AG04450 (cell line): ENCODE measurements at places on chromosomes 3 and 15.

DNA sequence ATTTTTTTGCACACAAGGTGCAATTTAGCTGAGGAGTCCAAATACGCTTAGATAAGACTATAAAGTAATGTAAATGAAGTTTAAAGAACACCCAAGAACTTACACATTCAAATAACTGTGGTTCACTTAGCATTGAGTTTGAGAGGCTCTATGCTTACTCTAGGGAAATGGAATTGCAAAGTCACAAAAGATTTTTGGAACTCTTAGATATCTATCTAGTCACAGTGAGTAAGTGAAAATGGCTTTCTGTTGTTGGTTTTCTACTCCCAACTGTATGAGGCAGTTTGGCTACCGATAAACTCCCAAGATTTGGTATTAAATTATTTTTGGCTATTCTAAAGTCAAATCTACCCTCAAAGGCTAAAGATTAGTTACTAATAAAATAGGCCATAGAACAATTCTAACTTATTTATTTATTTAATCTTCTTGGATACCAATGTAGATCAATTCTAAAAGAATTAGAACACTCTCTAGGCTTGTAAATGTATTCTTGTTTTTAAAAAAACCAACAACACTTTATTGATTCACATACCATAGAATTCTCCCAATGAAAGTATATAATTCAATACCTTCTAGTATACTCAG is 165.4 kb downstream of the SNRK start:
- DNase-seq: no peak

DNA sequence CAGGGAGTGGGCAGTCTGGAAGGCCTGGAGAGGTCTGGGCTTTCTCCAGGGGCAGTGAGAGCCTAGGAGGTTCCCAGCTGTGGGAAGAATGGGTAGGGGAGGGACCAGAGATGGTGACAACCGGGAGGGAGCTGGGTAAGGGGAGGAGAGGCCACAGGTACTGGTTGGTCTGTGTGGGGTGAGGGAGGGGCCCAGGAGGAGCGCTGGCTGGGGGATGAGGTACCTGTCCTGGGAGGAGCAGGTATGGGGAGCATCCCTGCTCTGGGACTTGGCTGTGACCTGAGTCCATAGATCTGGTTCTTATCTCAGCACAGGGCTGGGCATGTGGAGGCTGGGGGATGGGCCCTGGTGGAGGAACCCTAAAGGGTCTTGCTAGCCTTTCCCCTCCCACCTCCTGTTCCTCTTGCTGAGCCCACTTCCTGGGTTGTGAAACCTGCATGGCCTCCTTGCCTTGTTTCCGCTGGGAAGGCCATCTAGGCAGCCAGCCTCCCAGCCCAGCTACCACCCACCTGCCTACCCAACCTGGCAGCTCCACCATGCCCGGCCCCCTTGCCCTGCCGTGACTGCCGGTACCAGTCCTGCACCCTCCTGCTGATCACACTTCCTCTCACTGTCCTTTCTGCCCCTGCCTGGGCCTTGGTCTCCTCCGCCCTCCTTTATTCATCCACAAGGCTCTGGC is 11.0 kb downstream of the PRKCD start:
- DNase-seq: no peak

- no peak for DNase-seq
Measured at GRCh38 chr3:101077361-101078011, 84.3 kb upstream of the ABI3BP start.

DNA sequence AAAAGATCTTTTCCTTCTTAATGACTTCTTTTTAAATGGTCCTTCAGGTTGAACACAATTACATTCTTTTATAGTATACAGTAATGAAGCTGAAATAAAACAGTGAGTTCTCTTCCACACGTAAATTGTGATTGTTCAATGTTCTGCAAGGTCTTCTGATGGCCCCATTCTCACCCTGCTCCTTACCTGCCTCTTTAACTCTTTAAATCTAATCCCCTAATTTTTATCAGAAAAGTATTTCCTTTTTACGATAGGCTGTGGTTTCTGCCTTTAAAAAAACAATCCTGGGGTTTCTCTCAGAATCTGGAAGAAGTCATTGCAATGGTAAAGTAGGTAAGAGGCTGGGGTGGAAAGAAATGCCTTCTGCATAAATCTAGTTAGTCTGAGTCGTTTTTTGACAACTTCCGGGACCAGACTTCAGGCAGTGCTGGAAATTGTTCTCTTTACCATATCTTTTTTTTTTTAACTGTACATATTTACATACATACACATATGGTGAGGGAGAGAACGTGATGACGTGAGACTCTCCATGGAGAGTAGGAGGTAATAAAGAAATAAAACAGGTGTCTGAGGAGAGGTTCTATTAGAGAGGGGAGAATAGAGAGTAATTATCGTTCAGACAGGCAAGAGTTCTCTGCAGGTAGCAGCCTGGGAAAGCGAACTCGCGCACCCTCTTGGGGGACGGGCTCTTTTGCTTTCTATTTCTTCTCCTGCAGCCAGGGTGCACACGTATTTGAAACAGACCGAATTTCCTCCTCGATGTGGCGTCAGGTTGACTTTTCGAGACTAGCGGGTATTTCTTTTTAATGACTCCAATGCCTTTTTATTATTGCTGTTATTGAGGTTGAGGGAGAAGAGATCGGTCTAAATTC is at the start of gene SIDT1:
TSS of gene SIDT1 (plus strand) at position 730 of the 872 bp plus-strand sequence. CDS start 467 bp downstream, outside the sequence.
- no peak for DNase-seq

- no peak for DNase-seq
Measured at GRCh38 chr3:71090207-71090606, 493.3 kb downstream of the FOXP1 start.

DNA sequence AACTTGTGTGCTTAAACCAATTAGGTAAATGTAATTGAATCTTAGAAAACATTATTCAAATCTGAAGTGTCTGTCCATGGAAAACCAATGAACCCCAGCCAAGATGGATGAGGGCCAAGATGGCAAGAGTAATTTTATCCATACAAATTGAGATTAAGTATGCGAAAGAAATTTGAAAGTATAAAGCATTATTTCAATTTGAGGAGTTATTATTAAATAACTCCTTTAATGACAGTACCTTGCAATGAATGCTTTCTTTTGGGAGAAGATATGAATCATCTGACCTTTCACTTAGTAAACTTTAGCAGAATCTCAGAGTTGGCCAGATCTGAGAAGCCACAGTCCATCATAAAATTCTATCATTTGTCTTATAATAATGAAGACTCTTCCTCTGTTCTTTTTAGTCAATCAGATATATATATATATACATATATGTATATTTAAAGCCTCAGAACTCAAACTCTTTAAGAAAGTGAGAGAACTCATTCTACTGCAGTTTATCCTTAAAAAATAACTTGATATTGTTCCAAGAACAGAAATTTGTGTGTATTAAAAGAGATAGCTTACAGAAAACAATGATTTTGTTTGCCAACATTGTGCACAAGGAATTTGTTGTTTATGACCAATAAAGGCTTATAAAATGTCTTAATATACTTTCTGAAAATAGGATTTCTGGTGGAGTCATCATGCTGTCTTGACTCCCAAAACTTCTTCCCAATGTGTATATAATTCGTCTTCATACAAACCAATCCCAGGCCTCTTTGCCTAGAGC is 434.8 kb upstream of the THBS1 start:
- no peak for DNase-seq

DNA sequence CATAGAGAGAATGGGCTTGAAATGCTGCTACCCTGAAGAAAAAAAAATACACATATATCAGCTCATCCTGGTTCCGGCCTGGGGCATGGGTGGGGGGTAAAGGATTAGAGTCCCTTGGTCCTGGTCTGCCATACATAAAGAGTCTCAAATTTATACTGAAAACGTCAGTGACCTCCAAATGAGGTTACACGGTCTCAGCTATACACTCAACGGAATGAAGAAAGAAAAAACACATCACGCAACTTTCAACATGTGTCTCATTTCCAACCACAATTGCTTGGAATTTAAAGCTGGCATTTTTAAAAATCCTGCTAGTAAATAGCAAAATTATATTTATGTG is 612.8 kb downstream of the MCTP2 start:
- no peak for DNase-seq

GRCh38 chr3:102206511-102207031 is 228.2 kb upstream of the ZPLD1 start:
- DNase-seq: peak; percentile 30

- no peak for DNase-seq
Measured at GRCh38 chr3:182793663-182794454, 555 bp downstream of the ATP11B start.

DNA sequence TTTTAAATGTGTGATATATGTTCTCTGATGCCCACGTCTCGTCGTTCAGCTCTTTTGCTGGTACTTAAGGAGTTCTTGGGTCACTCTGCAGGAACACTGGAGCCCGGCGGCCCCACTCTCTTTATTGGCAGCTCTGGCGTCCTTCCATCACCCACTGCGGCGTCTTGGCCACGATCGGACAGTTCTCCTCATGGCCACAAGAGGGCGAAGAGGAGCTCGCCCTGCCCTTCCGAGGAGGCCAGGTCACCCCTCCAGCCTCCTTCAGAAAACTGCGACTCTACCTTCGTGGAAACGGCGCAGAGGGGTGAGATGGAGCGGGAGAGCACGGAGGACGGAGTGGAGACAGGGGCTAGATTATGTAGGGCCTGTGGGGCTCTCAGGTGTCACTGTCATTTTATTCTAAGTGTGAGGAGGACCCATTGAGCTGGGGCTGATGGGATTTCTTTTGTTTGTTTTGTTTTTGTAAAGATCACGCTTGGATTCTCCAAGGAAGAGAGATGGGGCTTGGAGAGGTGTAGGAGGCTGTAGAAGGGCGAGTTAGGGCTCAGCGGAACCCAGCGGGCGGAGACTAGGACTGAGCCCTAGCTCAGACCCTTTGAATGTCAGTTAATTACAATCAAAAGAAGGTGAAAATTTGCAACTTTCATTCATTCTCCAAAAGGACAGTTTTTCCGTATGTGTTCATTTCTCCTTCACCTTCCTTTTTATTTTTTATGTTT is 28.0 kb upstream of the GABRA5 start:
- DNase-seq: no peak

DNA sequence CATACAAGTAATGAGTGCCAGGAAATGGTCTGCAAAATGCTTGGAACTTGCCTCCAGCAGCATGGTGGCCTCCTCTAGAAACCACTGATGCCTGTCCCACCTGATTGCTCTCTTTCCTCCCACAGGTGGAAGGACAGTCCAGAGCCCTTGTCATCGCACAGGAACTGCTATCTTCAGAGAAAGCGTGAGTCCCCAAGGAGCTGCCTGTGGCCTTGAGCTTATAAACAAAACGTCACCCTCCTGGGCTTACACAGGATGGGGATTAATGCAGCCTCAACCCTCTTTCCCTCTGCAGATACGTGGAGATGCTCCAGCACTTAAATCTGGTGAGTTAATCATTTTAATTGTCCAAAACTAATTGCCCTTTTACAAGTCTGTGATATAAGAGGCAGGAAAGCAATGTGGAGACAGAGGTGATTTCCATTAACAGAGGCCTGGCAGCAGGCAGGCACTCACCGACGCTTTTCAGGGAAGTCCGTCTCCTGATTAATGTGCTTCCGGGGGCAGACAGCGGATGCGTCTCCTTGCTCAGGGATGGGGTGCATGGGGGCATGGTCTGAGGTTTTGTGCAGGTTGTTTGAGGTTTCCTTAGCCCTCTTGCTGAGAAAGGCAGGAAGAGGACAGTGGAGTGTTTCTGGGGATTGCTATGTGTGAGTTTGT is 61.8 kb downstream of the FGD5 start:
- DNase-seq: no peak

DNA sequence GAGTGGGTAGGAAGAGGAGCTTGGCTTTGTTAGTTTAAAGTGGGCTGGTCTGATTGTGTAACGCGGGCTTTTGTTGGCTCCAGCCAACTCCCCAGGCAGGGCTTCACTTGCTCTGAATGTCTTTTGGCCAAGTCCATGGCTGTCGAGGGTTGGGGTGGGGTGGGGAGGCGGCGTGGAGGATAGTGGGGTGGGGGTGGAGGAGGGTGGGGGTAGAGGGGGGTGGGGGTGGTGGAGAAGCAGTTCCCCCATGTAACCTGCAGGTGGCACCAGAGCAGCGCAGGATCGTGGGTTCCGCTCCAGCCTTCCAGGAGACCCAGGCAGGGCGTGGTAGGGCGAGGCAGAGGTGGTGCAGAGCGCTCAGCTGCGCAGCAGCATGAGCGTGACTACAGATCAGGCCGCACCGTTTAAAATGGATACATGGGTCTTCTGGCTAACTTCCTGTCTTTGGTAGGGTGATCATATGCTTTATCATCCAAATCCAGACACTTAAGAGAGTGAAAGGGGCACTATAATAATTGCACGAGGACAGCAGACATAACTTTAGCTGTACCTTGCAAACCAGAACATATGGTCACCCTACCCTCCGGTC is 28.3 kb downstream of the GOLGA6A start:
- DNase-seq: peak; percentile 20

DNA sequence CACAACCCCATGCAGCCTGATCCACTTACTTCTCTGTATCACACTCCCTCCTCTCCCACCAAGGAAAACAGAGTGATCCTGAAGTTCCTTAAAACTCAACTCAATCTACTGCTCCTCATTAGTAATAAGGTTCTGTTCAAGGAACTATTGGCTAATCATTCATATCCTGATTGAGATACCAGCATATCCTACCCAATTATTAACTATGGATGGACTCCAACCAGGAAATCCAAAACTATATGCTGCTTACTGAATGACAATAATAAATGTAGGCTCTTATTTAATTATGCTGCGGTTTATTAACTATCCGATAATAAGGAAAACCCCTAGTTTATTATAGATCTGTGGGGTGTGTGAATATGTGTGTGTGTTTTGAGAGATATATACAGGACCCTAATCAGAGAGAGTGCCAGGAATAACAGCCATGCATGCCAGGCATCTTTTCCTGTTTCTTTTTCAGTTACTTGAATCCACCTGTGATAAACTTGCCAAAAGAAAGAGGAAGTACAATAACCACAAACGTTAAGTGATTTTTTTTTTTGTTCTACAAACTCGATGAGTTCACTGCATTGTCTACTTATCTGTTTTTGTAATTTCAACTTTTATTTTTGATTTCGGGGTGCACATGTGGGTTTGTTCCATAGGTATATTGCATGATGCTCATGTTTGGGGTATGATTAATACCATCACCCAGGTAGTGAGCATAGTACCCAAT is 1031.7 kb upstream of the CFAP20DC start:
- no peak for DNase-seq

GRCh38 chr3:88038566-88038965 is 20.2 kb downstream of the CGGBP1 start:
- DNase-seq: no peak

GRCh38 chr3:133023362-133023761 is 14.8 kb upstream of the TMEM108 start:
- no peak for DNase-seq
